Activated CD4-positive, CD25-positive, alpha-beta regulatory T cell treated with anti-CD3 and anti-CD28 coated beads, Interleukin-2, amount 50 U/mL, for 24 hours (primary cell): ENCODE measurements at places on chromosomes 3 and 15.

- ATAC-seq, result peak; percentile 98
These were observed 22.7 kb downstream of the ERICH6 start for GRCh38 chr3:150681057-150681456.

GRCh38 chr3:129432671-129433070, 4.2 kb upstream of the EFCAB12 start:
- ATAC-seq, result no peak

GRCh38 chr3:52015438-52016228, 19.9 kb upstream of the RPL29 start:
- no peak for ATAC-seq

DNA sequence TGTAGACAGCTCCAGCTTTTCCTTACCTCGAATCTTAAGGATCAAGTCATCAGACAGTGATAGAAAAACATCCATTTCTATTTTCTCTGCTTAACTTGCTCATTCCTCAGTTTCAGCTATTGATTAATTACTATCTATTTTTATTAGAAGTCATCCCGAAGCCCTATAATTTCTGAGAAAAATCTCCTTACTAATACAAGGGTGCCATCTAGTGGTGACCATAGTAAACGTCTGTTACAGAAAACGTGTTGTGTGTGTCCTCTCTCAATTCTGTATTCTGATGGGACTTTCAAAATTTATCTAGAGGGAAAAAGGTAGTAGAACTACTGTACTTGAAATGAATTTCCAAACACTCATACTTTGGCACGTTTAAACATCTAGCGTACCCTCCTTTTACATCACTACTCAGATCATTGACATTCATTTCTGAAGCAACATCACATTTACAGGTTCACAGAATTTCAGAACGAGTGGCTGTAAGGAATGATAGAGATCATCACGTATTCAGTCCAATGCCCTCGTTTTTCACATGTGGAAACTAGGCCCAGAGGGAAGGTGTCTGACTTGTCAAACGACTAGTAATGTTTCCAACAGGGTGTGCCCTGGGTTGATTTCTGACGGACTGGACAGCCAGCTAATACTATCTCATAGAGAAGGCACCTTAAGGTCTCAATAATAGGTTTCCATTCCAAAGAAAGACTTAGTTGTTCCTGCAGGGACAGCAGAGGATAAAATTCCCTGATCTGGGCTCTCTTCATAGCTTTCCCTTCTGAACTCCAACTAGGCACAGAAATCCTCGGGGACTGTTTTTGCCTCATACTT, 25.6 kb downstream of the HACD2 start:
- ATAC-seq, result no peak

DNA sequence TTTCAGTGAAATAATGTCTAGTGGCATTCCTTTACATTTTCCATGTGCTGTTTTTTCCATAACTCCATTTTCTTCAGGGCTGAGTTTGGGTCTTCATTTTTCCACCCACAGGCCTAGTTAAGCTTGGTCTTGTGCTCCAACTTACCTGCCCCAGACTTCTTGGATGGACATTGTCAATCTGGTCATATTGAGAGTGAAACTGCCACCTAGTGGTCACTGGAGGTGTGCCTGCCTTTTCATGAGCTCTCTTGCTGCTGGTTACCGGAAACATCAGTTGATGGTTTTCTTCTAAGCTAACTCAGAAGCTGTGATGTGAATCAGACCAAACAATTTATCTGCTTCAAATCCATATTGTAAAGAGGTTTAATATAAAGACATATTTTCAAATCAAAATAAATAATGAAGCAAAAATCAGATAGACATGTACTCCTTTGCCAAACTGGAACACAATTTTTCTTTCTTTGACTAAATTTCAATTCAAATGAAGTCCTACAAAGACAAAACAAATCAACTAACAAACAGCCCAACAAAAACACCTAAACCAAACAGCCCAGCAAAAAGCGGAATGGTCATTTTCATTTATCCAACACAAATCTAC, 135.1 kb upstream of the RASGRP1 start:
- ATAC-seq, result peak; percentile 25

DNA sequence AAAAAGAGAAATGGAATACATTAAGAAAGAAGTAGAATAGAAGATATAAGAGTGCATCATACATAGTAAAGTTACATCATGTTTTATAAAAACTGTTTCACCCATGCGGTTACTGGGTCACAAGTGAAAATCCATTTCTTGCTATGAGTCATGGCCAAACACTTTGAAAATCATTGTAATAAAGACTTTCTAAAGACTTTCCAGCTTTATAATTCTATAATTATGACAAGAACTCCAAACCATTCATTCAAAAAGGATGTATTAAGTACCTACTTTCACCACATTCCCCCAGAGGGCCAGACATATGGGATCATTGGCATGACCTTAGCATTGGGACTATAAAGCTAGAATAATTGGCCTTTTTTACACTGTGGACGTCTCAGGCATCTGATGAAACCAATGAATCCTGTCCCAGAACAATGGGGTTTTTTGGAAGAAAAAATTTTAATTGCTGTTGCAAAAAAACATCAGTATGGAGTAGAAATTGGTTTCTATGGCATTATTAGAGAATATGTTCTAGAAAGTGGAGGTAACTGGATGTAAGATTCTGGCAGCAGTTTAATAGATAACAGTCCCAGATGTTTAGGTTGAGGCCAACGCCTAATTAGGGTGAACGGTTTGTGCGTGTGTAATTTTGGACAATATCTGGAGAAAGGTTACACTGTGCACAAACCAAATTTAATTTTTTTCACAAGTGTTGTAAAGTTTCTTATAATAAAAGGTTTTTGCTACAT, 3.3 kb upstream of the SKIC8 start:
- ATAC-seq, result no peak

DNA sequence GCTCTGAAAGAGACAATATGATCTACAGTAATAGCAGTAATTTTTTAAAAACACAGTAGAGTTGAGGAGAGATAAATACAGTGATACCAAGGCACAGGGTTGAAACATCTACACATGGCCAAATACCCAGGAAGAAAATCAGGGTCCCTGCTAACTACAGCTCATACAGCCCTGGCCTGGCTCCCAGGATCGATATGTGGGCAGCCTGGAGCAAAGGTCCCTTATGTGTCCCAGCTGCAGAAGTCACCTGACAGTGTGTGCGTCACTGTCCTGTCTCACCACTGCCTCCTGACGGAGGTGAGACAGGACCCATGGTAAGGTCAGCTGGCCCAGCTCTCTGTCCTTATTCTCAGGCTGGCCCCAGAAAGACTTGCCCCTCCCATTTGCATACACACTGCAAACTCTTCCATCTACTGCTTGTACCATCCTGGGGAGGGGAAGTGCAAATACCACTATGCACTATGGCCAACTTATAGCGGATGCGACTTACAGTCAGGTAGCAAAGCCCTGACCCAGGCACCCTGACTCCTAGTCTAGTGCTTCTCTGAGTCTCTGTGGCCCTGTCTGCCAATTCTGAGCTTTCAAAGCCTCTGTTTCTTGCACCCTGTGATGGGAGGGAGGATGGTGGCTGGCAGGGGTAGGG, 22.0 kb upstream of the BCL2L10 start:
- no peak for ATAC-seq
